COR-L47 (cell line): ENCODE measurements at places on chromosomes 12 and 14.

DNA sequence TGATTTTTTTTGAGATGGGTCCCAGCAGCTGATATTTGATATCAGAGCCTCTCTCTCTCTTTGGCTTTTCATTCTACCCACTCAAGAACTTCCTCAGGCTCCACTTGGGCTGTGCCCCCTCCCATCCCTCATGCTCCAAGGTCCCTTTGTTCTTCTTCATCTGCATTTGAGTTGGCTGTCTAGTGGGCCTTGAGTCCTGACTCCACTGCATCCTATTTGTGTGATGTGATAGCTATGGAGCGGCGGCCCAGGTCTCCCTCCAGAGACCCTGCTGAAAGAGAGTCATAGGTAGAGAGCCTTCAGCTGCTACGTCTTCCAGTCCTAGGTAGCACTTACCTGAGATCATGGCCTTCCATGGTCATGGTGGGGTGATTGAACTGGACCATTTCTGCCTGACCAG, 123.1 kb upstream of the VRK1 start:
- no peak for DNase-seq

DNA sequence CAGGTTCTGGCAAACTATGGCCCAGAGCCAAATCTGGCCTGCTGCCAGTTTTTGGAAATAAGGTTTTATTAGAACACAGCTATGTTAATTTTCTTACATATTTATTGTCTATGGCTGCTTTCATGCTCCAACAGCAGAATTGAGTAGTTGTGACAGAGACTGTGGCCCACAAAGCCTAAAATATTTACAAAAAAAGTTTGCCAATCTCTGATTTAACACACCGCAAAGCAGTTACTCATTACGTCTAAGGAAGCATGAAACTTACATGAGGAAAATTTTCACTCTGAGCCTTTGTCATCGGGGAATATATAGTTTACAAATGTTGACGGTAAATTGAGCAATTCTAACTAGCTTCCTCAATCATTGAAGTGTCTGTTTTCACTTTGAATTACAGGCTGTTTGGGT, 96.5 kb downstream of the UNC79 start:
- DNase-seq = no peak

DNA sequence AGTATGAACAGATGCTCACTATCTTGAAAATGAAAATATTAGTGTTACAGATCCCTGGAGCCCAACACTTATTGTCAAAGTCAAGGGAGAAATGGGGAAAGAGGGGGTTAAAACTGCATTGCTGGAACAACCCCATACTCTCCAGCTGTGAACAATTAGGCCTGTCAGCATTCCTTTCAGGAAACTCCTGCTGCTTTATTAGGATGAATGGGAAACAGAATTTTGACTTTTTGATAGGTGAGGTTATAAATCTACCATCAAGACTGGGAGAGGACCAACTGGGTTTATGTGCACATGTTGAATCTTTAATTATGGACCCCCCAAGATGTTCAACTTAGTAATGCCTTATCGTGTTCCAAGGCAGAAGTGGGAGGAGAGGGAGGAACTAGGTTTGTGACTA, 85.0 kb downstream of the TMTC1 start:
- no peak for DNase-seq

- DNase-seq = no peak
These were observed 13.1 kb downstream of the CCDC85C start for GRCh38 chr14:99590746-99591555.

- DNase-seq = peak; percentile 83
These were observed 2.5 kb downstream of the NUAK1 start for GRCh38 chr12:106136263-106136662.

GRCh38 chr12:98653866-98654493, 8.9 kb downstream of the APAF1 start:
- peak; percentile 55 for DNase-seq
